ENCODE measurements at places on chromosomes 7 and 10.

GRCh38 chr10:34861293-34862021 lies 46.4 kb upstream of the PARD3 start:
- DNase-seq = peak; percentile 35

GRCh38 chr7:20244334-20245120 lies 27.3 kb upstream of the MACC1 start:
- no peak for DNase-seq

GRCh38 chr10:9193120-9193519 lies 1138.6 kb downstream of the GATA3 start:
- DNase-seq = no peak

DNA sequence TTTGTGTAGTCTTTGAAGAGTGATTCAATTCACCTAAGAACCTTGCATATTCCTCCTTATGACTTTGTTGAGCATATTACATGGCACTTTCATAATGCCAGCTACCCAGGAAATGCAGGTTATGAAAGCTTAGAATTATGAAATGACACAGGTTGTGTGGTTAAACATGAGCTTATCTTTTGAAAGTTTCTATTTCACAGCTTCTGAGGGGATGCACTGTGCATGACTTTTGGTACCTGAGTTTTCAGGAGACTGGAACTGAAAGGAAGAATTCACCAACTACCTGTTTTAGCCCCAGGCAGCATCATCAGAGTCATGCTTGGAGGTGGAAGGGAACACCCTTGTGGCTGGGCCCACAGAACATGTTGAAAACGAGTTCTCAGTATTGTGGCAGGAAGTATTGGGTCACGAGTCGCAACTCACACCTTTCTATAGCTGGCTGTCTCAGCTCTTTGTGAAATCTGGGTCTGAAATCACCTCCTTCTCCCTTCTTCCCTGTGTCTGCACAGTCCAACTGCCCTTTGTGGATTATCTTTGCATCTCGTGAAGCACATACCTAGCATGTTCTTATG lies 228.2 kb downstream of the PTEN start:
- DNase-seq = no peak

- DNase-seq = no peak
Measured at GRCh38 chr10:12018438-12019282, 23.9 kb downstream of the UPF2 start.

GRCh38 chr7:143505838-143506237 lies 28.2 kb downstream of the TAS2R41 start:
- no peak for DNase-seq

DNA sequence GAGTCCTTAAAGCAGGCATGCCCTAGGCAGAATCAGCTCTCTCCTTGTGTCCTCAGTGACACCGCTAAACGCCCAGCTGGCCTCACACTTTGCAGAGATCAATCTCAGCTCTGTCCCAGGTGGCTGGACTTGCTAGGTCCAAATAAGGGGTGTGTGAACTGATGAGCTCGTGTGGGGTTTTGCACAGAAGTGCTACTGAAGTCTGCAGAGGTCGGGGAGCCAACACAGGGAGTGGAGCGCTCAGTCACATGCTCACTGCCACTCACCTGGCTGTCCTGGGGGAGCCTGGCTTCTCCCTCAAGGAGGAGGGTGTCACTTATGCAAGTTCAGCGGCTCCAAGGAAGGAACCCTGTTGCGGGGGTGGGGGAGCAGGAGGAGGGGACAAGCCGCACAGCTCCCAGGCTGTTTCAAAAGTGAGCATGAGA lies 2.0 kb downstream of the ELN start:
- DNase-seq = no peak

All from nephron progenitor cell (in vitro differentiated cells).